ENCODE measurements at places on chromosomes 11 and 22.
A peak's percentile ranks its signal among the peaks of the same experiment; 100 is the strongest.

DNA sequence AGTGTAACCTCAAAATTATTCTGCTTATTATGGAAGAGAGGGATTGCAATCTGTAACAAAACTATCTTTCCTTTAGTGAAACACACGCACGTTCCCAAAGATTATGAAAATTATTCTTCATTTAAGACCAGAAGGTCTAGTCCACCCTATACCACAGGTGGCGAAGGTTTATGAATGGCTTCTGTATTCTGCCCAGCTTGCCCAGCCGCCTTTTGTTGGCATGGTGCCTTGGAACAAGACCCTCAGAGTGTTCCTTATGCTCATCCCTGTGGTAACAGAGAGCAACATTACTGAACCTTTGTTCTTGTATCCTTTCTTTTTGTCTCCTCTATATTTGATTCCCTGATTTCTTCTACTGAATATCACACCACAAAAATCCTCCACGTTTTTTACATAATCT, 116.4 kb downstream of the FAR1 start:
- no peak for DNase-seq

DNA sequence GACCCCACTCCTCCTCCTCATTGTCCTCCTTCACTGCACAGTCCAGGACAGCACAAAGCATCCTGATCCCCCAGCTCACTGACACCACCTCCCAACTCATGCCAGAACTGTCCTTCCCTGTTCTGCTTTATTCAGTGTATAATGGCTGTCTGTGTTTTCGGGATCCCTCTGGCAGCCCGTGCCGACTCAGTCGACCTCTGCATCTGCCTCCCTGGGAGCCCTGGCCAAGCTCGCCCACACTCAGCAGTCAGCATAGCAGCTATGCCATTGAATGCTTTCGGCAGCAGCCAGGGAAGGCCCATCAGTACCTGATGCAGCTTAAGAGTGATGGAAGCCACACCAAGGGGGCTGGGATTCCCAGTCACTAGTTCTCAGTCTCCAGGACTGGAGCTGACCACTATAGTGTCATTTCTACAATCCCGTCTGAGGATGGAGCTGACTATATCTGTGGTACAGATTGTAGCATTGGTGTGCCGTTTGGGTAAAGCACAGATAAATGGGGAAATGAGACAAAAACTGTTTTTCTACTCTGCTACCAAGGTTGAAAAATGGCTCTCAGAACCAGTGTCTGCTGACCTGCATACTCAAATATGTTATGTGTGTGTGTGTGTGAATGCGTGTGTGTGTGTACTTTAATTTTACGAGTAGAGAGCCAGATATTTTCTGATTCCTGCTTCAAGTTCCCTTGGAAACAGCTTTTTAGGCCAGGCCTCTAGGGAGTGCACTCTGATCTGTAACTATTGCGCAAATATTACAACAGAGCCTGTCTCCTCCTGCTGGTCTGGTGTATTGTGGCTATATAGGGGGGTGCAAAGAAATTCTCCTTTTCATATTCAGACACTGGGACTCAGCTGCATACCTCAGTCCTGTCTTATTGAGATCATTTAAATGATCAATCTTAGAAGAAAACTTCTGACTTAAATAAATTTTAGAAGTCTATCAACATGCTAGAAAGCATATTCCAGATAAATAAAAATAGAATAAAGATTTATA, 78.8 kb upstream of the TOP3B start:
- no peak for DNase-seq

DNA sequence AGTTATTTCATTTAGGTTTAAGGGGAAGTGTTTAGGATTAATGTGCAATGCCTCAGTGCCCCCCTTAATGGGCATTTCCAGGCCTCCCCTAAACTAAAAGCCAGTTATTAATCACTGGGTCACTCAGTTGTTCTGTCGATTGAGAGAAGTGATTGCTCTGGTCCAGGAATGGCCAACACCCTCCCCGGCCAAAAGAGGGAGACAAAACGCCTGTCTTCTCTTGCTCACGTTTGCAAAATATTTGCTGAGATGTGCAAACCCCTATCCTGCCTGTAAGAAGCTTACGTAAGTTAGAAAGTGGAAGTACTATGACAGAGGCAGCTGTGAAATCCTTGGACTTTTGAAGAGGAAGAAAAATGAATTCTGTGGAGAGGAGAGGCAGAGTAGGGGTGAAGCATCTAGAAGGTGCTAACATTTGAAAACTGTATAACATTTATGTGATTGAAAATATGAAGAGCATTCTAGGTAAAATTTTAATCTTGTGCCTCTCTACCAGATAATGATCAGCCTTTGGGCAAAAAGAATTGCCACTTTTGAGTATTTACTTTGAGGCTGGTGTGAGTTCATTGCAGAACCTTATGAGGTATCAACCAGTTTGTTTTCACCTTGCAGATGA, 37.7 kb downstream of the NTM start:
- peak; percentile 19 for DNase-seq

DNA sequence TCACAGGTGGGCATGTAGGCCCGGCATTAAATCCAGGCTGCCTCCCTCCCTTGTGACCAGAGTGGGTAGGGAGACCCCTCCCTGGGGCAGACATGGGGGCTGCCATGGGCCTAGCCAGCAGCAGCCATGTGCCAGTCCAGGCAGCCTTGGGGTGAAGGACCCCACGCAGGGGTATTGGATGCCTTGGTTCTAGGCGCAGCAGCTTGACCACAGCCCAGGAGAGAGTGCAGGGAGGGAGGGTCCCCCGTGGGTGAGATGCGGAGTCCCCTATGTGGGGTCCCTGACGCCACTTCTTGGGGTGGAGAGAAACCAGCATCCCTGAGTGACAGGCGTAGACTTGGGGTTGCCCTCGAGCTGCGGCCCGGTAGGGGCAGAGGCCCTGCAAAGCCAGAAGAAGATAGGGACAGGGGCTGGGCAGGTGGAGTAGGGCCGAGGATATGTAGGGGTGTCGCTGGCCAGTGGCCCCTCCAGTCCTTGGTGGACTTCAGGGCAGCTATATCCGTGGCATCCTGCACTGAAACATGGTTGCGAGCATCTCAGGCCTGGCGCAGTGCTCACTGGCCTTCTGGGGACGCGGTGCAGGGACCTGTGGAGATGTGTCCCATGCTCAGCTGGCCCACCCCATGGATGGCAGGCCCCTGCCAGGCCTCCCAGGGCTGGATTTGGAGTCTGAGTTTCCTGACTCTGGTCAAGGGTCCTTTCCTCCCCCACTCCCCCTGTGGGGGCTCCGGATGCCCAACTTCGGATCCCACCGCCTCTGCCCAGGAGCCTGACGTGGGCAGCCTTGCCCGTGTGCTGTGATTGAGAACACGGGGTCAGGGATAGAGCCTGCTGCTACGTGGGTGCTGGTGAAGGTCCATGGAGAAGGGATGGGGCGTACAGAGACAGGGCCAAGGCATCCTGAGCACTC, 1179.8 kb downstream of the BRD1 start:
- DNase-seq: no peak

GRCh38 chr11:95364324-95365295, 133.6 kb upstream of the SESN3 start:
- DNase-seq: no peak

DNA sequence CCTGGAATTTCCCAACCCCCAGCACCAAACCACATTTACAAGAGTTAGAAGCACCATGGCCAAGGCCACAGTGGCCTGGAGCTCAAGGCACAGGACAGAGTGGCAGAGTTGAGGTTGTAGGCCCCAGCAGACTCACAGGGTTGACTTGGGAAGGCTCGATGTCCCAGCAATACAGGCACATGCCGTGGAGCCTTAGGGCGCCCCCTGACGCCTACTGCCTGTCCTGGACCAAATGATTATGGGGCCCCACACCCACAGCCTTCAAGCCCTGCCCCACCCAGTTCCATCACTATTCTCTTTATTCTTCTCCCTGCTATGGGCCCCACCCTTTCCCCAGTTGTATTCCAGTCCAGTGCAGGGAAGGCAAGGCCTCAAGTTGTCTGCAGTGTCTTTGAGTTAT, at the start of gene CCDC179:
Gene CCDC179 (minus strand): TSS at position 234 of the 400 bp plus-strand sequence. CDS start 53 bp downstream, at position 181.
- no peak for DNase-seq

- no peak for DNase-seq
Measured at GRCh38 chr22:36636916-36637315, 66.6 kb downstream of the CACNG2 start.

DNA sequence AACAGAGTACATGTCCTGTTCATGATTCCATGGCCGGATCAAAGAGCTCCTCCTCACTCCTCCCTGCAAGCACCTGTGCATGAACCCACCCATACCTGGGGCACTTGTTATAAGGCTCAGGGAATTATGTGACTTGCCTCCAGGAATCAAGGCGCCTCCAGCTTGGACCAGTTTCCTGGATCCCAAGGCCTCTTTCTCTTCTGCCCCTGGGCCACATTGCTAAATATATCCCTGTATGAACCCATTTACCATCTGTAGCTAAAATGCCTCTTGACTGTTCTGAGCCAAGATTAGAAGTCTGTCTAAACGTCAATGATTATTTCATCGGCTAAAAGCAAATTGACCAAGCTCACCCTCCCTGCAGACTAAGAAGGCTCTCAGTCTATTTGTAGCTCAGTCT, 135.6 kb downstream of the KIRREL3 start:
- DNase-seq: no peak

DNA sequence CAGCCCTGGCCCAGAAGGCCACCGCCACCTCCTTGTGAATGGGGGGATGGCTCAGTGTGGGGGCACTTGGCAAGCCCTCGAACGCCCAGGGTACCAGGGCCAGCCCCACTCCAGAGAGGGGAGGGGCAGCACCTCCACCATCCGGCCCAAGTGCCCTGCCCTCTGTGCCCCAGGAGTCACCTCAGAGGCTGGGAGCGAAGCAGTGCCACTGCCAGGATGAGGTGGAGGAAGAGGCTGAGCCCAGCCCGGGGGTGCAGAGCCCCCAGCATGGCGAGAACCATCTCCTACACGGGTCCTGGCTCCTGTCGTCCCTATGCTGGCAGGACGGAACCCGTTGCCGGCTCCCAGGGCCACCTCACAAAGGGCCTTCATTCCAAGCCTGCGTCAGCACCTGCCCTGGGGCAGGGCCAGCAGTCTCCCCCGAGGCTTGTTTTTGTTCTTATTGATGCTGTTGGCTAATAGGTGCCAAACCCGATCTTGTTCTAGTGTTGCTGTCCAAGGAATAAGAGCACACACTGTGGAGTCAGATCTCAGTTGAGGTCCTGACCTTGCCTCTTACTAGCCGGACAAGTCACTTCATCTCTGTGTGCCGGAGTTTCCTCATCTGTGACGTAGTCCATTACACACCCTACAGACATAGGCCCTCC, at the start of gene FREY1:
Gene FREY1 (minus strand): TSS at position 307 of the 647 bp plus-strand sequence. CDS start 26 bp downstream, at position 281.
- DNase-seq: no peak

DNA sequence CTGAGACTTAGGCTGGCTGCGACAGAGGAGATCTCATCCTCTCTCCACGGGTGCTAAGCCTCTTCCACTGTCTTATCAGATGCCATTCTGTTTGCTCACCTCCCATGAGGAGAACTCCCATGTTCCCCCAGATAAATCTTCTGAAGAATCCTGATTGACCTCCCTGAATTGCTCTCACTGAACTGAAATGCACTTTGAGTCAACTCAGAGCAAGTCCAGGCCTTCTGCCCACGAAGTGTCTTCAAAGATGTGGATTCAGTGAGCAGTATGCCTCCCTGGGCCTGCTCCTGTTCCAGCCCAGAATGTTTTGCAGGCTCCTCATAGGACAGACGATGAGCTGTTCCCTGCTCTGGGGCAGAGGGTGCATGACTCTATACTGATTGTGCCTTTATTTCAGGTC, 17.4 kb downstream of the TUB start:
- no peak for DNase-seq

DNA sequence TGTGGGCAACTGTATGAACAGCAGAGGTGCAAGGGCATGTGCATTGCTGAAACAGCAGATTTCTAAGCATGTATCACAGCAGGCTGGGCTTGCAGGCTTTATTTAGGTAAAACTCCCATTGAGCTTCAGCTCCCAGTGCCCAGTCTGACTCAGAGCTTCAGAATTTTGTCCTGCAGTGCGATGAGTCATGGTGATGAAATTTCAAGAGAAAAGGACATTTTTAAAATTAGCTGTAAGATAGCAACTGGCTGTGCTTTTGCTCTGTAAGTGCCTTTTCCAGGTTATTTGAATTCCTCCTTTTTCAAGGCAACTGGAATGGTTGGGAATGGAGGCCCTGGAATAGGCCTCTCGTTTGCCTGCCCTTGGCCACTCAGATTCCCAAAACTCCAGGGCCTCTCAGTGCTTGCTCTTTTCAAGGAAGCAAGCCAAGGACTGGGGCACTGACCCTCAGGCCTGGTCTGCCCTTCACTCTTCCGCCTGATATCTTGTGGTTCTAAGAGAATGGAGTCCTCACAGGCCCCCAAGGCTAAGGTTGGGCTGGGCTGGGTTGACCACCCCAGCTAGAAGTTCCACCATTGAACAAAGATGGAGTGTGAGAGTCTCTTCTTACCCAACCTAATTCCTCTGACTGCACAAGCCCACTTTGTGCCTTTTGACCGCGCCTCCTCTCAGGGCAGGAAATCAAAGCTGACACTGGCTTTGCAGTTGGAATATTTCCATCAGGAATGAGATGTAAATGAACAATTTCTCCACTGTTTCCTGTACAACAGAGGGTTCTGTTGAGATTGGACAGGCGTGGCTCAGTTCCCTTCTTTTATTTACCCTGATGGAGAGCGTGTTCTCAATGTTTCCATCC, 59.5 kb upstream of the PRSS23 start:
- no peak for DNase-seq

GRCh38 chr11:73949246-73949645, 1.6 kb upstream of the DNAJB13 start:
- DNase-seq: no peak

DNA sequence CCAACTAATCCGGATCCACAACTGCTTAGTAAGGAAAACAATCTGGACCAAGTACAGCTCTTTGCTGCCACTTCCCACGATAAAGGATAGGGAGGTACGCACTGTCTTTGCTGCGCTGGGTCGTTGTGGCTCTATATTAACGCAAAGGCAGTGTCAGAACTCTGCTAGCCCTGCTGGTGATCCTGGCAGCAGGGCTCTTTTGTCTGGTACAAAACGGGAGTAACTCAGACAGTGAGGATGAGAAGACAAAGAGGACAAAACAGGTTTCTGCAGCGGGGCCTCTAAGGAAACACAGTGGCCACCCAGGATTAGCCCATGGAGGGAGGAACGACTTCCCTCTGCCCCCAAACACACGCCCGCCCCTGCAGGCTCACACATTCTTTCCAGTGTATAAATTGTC, 26.1 kb downstream of the GAL start:
- no peak for DNase-seq

GRCh38 chr11:118353084-118353710, 6.2 kb upstream of the UBE4A start:
- DNase-seq: peak; percentile 78

DNA sequence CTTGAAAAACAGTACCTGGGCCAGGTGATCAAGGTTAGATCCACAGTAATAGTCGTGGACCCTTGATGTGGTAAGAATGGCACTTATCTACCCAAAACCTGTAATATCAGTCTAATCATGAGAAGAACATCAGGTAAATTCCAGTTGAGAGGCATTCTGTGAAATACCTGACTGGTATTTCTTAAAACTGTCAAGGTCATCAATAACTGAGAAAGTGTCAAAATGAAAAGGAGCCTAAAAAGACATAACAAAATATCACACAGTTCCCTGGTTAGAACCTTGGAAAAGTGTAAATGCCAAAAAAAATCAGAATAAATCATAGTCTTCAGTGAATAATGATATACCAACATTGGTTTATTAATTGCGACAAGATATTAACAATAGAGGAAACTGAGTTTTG, 155.4 kb upstream of the CCDC90B start:
- no peak for DNase-seq
